Type B pancreatic cell (in vitro differentiated cells): ENCODE measurements at places on chromosomes 5 and 9. TPM values are rescaled to one million over a fixed set of nuclear protein-coding genes. Genes with fewer than 3 reads are reported as not detected.

DNA sequence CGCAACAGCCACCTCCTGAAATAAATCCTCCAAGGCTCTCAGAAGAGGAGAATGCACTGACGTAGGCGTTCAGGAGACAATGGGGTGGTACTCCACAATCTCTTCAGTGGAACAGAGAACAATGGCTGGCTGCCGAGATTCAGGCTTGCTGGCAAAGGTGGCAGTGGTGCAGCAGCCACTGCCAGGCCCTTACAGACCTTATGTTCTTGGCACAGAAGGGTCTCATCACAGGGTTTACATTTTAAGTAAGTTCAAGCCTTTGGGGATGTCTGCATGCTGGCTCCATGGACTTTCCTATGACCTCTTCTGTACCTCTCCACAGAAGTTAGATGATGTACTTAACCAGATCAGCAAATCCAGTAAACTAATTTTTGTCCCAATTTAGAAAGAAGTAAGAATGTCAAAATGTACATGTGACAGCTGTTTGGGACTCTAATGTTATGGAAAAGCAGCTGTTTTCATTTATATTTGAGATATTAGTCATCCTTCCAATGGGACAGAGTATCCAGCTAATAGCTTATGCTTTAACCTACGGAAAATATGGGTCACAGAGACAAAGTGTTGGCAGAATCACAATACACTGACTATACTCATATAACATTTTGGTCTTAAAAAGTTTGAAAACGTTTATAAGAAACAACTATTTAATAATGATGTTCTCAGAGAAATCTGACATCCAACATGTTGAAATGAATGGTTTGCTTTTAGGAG is 180.9 kb downstream of the MAPKAP1 start:
- H3K4me1 ChIP-seq: peaks cover 17% of the 10 kb centered on the region
- no peak overlapping the region for H3K4me3 ChIP-seq
- no peak for DNase-seq
- no peaks in the 10 kb centered on the region for H3K36me3 ChIP-seq
- no peaks in the 10 kb centered on the region for H3K27me3 ChIP-seq

DNA sequence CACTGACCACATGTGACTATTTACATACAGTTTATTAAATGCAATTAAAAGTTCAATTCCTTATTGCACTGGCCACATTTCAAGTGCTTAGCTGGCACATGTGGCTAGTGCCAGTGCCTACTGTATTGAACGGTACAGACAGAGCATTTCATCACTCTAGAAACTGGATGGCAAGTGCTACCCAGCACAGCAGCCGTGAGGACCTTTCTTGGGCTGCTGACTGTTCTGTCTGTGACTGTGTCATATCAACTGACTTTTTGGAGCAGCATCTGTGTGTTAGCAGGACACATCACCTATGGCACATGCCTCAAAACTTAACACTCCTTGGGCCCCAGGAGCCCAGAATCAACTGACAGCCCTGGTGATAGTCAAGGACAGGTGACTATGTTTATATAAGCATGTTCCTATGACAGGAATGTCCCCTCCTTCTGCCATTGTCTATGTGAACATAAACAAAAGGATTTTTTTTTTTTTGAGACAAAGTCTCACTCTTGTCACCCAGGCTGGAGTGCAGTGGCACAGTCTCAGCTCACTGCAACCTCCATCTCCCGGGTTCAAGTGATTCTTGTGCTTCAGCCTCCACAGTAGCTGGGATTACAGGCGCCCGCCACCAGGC is 8.9 kb downstream of the IRF1 start:
- H3K4me1 ChIP-seq: no peaks in the 10 kb centered on the region
- H3K27ac ChIP-seq: peak overlapping the region; percentile 48
- DNase-seq: no peak
- H3K4me3 ChIP-seq: no peak overlapping the region
- no peaks in the 10 kb centered on the region for H3K27me3 ChIP-seq

GRCh38 chr5:39624890-39625289 is 200.1 kb upstream of the DAB2 start:
- peak overlapping the region; percentile 91 for H3K27ac ChIP-seq
- DNase-seq: no peak
- no peaks in the 10 kb centered on the region for H3K36me3 ChIP-seq
- peaks cover 4% of the 10 kb centered on the region for H3K4me1 ChIP-seq

DNA sequence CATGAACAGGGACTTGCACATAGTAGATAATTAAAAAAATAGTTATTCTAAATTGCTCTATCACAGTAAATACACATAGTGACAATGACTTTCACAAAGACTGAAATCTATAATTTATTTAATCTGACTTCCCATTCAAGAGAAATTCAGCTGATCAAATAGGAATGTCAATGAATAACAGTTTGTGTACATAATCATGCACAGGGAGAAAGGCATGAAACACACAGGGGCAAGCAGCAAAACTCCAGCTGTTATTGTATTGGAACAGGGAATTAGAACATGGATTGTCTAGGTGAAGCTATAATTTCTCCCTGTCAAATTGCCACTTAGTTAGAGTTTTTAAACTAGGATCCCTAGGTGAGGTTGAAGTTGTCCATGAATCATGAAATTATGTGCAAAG is 99.9 kb downstream of the HCN1 start:
- H3K4me1 ChIP-seq: no peaks in the 10 kb centered on the region
- H3K27me3 ChIP-seq: no peaks in the 10 kb centered on the region
- no peaks in the 10 kb centered on the region for H3K36me3 ChIP-seq
- H3K27ac ChIP-seq: no peak overlapping the region
- H3K4me3 ChIP-seq: no peak overlapping the region
- DNase-seq: no peak

GRCh38 chr9:115524453-115525059 is 406.6 kb upstream of the TNC start:
- H3K4me3 ChIP-seq: no peak overlapping the region
- no peaks in the 10 kb centered on the region for H3K36me3 ChIP-seq
- peaks cover 6% of the 10 kb centered on the region for H3K4me1 ChIP-seq
- H3K27me3 ChIP-seq: no peaks in the 10 kb centered on the region
- no peak overlapping the region for H3K27ac ChIP-seq

- H3K4me3 ChIP-seq: no peak overlapping the region
- peaks cover 12% of the 10 kb centered on the region for H3K4me1 ChIP-seq
- no peak for DNase-seq
Observed at GRCh38 chr5:11324521-11325289, 563.7 kb upstream of the DAP start.

- H3K27me3 ChIP-seq: no peaks in the 10 kb centered on the region
- DNase-seq: no peak
- H3K4me3 ChIP-seq: peak overlapping the region; percentile 91
Observed at GRCh38 chr9:137253717-137254623, 1.2 kb upstream of the NELFB start.

DNA sequence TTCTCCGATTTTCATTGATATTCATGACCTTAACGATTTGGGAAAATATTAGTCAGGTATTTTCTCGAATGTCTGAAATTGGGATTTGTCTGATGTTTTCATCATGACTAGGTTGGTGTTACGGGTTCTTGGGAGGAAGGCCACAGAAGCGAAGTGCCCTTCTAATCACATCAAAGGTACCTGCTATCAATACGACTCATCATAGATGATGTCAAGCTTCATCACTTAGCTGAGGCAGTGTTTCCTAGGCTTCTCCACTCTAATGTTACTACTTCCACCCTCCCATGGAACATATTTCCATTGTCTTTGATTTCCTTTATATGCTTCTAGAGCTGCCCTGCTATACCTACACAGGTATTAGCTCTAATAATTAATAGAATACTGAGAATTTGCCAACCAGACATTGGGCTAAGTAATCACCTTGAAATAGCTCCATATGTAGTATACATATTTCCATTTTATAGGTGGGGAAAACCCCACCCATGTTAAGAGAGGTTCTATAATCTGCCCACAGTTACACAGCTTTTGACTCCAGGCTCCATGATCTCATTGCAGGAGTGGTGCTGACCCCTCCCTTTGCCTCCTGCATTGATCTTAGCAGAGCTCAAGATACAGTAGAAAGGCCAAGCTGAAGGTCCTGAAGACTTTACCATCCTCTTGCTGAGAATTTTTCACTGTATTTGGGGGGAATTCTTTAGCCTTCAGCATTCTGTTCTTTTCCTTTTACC is 238.6 kb upstream of the ADAMTSL1 start:
- H3K27me3 ChIP-seq: peaks cover 5% of the 10 kb centered on the region
- no peaks in the 10 kb centered on the region for H3K36me3 ChIP-seq
- no peak overlapping the region for H3K4me3 ChIP-seq
- H3K27ac ChIP-seq: no peak overlapping the region
- DNase-seq: no peak
- H3K4me1 ChIP-seq: peaks cover 7% of the 10 kb centered on the region

DNA sequence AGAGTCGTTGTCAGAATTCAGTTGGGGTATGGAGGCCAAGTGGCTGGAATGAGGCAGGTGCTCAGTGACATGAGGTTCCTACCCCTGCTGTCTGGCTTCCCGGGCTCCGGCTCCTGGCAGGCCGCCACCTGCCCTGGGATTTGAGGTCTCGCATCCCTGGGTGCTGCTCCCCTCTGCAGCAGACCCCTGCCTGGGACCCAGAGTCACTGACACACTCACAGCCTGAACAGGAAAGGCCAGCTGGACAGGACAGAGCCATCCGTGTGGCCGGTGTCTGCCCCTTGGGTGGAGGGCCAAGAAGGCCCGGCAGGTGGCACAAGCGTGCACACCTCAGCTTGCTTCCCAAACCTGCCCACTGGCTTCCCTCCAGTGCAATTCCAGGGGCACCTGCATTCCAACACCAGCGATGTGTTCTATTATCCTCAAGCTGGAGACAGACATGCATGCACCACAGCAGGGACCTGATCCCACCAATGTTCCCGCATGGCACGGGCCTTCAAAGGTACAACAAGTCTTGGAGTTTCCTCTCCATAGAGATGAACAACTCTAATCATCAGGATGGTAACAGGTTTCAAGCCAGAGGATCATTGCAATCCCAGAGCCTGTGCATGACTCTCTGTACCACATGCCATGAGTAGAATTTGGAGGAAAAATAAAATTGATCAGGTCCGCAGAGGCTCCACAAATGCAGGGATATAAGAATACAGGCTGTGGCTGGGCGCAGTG is 45.6 kb upstream of the RNF130 start:
- H3K36me3 ChIP-seq: no peaks in the 10 kb centered on the region
- H3K27ac ChIP-seq: no peak overlapping the region
- no peaks in the 10 kb centered on the region for H3K27me3 ChIP-seq
- peaks cover 10% of the 10 kb centered on the region for H3K4me1 ChIP-seq

DNA sequence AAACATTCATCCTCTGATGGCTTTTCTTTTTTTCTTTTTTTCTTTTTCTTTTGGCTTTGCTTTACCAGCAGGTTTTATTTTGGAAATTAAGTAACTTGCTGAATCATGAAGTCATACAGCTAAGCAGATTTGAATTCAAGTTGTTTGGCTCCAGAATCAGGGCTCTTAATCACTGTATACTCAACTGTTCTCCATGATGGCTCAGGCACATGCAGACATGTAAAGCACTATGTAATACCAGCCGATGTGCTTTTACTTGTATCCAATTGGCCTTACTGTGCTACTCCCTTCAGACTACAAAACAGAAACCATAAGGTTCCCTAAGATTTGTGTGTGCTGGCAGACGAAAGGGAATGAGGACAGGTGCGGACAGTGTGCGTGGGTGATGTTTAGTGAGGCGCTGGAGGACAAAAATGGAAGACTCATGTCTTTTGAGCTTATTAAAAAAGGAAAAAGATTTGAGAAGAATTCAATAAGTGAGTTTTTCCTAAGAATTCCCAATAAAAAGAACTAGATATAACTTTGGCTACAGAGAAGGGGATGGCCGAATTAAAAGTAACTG is 44.7 kb upstream of the OTP start:
- H3K4me3 ChIP-seq: no peak overlapping the region
- no peak overlapping the region for H3K27ac ChIP-seq
- peaks cover 2% of the 10 kb centered on the region for H3K36me3 ChIP-seq
- no peaks in the 10 kb centered on the region for H3K27me3 ChIP-seq

The SNCAIP gene
- 6.6 and 31.6 TPM in 2 replicates for total RNA-seq

The FAM153A gene
- 0.52 TPM in 1 of 2 replicates, not detected in the other for total RNA-seq

The SLC36A3 gene
- total RNA-seq: not detected in 2 replicates

The CLPTM1L gene
- 84.8 and 90.1 TPM in 2 replicates for total RNA-seq
